ENCODE measurements at places on chromosomes 3 and 15.

- no peak for DNase-seq
These were observed 161.5 kb downstream of the FEZF2 start for GRCh38 chr3:62211675-62212429.

DNA sequence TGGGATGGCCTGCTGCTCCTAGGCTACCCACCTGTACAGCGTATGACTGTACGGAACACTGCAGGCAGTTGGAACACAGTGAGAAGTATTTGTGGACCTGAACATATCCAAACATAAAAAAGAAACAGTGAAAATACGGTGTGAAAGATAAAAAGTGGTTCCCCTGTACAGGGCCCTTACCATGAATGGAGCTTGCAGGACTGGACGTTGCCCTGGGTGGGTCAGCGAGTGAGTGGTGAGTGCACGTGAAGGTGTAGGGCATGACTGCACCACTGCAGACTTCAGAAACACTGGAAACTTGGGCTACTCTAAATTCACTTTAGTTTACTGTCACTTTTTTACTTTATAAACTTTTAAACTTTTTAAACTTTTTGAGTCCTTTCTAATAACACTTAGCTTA lies 71.2 kb upstream of the SLC6A6 start:
- no peak for DNase-seq

DNA sequence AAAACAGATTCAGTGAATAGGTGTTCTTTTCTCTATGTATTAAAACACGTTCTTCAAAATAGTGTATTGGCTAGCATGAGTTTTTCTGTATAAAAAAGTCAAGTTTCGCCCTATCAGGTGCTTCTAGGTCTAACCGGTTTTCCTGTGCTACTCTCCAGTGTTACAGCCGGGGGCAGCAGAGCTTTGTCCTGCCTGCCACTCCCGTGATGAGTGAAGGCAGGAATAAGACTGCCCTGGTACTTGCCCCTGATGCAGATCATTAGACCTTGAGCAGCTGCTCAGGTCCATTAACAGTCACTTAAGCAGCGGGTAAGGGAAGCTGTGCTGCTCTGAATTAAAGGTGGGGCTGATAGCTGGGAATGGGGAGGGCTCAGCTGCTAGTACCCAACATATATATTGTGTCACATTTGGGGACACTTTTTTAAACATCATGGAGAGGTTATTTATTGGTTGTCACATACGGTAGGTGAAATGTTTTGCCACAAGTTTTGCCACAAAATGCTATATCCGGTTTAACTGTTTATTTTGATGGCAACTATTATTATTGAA lies 1.3 kb upstream of the UNC13C start:
- DNase-seq = peak; percentile 43

- DNase-seq = no peak
These were observed 24.7 kb downstream of the GPR171 start for GRCh38 chr3:151178208-151178845.

DNA sequence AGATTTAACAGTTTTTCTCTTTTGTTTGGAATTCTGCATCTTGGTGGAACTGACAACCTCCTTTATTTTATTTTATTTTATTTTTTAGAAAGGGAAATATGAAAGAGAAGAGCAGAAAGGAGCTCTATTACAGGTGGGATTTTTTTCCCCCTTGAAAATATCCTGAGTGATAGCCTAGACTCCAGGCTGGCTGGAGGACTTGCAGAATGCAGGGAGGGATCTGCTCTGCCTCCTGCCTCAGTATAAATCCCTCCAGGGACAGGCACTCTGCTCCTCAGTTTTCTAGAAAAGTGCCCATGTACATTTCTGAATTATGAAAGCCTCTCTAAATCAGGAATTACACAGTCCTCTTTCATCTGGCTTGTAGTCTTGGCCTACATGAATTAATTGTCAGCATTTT lies 173.7 kb downstream of the TMEM108 start:
- no peak for DNase-seq

GRCh38 chr15:39808909-39809308 lies 26.3 kb upstream of the FSIP1 start:
- DNase-seq = no peak

DNA sequence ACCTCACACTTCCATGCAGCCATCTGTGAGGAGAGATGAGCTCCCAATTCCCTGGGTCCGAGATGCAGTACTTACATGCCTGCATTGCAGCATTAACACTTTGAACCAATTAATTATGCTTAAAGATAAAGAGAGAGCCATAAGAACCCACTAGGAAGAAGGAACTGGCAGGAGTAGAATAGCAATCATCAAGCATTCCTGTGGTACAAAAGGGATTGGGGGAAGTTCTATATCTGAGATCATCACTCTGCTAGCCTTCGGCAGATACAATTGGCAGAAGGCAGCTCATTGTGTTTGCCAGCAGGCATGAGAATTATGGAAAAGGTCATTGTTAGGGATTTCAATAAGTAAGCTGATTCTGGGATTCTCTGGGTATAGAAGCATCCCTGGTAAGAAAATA lies 891.4 kb downstream of the NTRK3 start:
- no peak for DNase-seq

DNA sequence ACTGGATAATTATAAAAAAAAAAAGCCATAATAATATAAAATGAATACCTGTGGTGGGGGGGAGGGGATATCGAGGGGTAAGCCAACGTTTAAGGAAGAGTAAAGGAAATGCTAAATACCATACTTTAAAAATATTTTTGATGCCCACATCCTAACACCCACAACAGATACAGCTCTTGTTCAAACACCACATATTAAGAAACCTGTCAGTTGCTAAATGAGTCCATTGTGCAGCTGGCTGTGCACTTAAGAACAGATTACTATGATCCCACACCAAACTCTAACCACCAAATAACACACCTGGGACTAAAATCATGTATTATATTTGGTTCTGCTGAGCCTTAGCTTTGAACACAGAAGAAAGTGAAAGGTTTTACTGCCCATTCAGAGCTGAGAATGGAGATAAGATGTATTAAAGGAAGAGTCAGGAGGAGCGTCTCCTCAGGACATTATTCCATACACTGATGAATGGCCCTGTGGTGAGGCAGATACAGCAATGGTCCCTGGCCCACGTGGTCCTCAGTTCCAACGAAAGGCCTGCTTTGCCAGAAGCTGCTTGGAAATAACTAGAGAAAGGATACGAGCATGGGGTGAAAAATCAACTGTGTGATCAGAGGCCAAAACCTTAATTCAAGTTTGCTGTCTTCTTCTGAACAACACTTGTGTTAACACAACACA lies 515.4 kb downstream of the FOXP1 start:
- no peak for DNase-seq

GRCh38 chr15:50824514-50824913 lies 59.0 kb upstream of the SPPL2A start:
- no peak for DNase-seq

- no peak for DNase-seq
These were observed 188.4 kb downstream of the RAP2B start for GRCh38 chr3:153350420-153350819.

- no peak for DNase-seq
These were observed 156.3 kb downstream of the LIPC start for GRCh38 chr15:58588096-58588495.

- no peak for DNase-seq
These were observed 42.3 kb upstream of the RAB6B start for GRCh38 chr3:133937756-133938601.

DNA sequence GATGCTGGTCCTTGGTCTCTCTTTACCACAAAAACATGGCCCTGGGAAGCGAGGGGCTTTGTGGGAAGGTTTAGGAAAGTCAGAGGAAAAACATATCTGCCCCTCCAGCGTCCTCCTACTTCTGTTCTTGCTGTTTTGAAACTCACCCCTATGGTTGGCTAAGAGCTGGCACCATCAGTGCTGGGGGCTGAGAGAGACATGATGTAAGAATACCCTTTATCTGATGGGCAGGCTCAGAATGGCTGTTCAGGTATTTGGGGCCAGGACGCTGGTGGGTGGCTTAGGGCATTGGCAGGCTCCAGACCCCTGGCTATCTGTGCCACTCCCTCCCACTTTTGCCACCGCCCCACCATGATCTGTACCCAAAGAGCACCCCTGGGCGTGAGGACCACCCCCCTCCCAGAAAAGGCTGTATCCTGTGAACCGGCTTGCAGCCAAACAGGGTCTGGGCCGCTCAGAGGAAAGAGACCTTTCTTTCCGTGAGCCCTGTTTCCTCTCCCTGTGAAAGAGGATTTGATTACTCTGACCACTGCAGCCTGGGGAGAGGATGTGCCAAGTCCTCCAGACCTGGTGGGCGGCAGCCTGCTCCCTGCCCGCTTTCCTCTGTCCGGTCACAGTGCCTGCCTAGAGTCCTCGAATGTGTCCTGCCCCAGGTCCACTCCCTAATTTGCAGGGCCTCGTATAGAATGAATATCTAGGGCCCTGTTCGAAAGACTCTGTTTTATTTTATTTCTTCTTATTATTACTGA lies 61.3 kb upstream of the SLC6A6 start:
- no peak for DNase-seq

All from nephron progenitor cell (in vitro differentiated cells).